ENCODE measurements at places on chromosomes 2 and 18.

DNA sequence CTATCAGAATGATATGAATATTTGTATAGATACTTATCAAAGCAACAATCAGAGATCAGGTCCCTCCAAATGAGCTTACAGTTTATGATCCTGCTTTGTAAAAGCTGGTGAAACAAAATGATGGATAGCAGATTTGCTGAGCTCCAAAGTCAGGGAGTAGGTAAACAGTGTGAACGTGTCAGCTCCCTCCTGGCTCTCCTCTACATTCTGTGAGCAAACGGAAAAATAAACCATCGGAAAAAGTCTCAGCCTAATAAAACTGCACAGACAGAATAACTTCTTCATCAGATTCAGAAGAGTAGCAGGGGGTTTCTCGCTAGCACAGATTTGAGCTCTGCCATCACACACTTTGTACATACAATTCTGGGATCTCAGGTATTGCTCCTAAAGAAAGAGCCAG is 51.3 kb downstream of the BCL11A start:
- no peak for DNase-seq

DNA sequence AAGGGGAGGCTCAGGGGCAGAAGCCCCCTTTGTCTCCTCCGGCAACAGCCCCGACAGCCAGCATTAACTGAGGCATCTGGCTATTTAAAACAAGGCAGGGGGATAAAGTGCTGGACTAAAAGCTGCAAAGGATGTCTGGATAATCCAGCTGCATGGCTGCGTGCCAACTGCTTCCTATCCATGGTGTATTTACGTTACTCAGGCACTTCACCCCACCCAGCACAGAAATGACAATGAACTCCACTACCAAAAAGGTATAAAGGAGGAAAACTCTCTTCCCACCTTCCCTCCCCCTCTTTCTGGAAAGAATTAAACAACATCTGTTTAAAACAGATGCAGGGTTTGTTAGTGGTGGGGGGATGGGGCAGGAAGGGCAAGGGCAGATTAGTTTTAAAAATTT is 82.5 kb downstream of the SPRED2 start:
- DNase-seq, result no peak

DNA sequence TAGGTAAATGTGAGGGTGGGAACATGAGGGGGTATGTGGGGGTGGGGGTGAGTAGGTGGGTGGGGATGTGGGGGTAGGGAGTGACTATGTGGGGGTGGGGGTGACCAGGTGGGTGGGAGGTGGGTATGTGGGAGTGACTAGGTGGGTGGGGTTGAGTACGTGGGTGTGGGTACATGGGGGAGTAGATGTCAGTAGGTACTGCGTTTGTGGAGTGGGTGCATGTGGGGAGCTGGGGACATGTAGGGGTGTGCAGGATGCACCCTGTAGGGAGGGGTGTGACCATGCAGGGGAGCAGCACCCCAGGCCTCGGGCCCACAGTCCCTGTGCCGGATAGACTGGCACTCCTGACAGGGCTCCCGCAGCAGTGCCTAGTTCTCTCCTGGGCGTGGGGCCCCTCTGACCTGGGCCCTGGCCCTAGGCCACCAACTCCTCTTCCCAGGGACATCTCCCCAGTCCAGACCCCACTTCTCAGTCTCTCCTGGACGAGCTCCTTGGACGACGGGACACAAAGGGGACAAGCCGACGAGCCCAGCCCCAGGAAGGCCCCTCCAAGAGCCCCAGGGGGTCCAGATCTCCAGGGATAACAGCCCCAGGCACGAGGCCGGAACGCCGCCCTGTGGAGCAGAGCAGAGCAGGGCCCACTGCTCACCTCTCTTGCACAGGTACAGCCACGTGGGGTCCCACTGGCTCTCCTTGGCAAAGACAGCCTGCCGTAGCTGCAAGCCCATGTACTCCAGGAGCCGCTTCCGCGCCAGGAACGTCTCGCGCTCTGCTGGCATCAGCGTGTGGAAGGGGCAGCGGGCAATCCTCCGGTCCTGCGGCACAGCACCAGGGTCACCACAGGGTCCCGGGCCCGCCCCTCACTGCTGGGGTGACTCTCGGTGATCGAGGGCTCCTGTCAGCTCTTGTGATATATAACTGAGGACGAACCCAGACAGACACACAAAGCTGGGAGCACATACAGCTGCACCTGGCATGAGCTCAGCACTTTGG is 58.2 kb downstream of the ANKMY1 start:
- peak; percentile 65 for DNase-seq

GRCh38 chr2:145835665-145836064 is 1315.7 kb upstream of the ZEB2 start:
- no peak for DNase-seq

DNA sequence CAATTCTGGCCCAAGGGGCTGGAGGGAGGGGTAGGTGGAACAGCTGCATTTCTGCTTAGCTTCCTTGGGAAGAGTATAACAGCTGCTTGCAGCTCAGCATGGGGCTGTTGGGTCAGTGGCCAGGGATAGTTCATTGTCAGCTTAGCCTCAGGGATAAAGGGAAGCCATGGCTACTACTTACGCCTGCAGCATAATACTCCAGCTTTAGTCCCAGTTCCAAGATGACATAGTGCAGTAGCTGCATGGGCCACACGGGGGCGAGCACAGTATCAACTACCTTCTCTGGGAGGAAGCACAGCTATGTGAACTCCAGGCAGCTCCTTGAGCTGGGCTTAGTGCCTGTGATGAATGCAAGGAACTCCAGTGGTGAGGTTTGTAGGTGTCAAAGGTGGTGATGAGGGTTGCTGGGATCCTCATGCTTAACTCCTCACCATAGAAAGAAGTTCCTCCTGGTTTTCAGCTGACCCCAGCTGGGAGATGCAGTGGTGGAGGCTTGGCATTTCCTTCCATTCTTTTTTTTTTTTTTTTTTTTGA is 35.4 kb upstream of the RHOB start:
- peak; percentile 86 for DNase-seq

GRCh38 chr2:197179744-197180498 is 130.7 kb downstream of the ANKRD44 start:
- peak; percentile 82 for DNase-seq

- DNase-seq, result no peak
Measured at GRCh38 chr2:157559061-157559460, 69.6 kb downstream of the ACVR1C start.

- DNase-seq, result no peak
Measured at GRCh38 chr2:151826737-151827157, 1.5 kb downstream of the ARL5A start.

GRCh38 chr18:48030616-48031480 is 100.4 kb upstream of the SMAD2 start:
- DNase-seq, result no peak

DNA sequence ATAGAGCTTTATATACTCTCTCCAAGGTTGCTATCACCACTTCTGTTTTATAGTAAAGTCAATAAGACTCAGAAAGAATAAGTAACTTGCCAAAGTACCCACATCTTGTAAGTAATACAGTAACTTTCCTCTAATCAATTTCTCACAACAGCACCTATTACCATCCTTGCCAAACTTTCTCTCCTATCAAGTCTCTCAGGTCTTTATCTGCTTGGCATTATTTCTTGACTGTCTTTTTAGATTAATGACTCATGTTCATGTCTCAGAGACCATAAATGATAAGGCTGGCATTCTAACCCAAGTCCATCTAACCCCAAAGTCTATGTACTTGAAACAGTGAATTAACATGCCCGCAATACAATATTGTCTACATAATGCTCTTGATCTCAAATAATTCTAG is 618.0 kb upstream of the ZEB2 start:
- DNase-seq, result no peak

GRCh38 chr2:204441316-204441715 is 104.0 kb upstream of the PARD3B start:
- no peak for DNase-seq

DNA sequence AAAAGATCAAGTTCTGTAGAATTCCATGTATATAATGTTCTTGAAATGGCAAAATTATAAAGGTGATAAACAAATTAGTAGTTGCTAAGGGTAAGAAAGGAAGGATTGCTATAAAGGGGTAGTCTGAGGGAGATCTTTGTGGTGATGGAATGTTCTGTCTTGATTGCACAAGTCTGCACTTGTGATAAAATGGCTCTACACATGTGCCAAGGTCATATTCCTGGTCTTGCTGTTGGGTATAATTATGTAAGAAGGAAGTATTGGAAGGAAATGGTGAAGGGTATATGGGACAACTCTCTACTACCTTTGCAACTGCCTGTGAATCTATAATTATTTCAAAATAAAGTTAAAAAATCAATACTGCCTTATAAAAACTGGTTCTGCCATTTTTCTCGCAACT is 15.3 kb downstream of the SGPP2 start:
- DNase-seq, result no peak

DNA sequence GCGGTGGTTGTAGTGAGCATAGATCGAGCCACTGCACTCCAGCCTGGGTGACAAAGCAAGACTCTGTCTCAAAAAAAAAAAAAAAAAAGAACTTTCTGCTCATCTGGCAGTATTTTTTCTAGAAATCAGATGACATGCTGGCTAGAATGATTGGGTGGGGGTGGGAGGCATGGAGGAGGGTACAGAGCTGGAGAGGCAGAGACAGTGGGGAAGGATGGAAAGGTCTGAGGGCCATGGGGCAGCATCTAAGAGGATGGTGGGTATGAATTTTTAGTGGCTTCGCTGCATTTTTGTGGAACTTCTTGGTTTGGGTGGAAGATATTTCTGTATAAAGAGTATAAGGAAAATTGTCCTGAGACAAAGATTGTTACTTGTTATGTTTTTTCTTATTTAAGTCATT is 23.3 kb downstream of the ARMC9 start:
- DNase-seq, result no peak

DNA sequence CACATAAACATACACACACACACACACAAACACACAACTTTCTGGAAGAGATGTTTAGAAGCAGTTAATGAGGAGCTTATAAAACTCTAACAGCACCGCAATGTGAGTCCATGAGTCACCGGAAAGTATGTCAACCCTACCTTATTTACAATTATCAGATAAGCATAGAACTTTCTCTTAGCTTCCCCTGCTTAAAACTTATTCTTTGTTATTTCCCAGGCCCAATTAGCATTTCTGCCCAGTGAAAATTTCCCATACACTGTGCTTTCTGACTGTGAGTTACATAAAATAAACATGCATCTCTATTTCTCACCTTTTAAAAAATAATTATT is 737.6 kb downstream of the LRP1B start:
- DNase-seq, result no peak

DNA sequence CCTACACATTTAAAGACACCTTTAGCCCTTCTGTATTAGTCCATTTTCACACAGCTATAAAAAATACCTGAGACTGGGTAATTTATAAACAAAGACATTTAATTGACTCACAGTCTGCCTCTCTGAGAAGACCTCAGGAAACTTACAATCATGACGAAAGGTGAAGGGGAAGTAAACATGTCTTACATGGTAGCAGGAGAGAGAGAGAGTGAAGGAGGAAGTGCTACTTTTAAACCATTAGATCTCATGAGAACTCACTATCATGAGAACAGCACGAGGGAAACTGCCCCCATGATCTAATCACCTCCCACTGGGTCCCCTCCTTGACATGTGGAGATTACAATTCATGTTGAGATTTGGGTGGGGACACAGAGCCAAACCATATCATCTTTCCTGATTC is 946.6 kb downstream of the SLC4A3 start:
- no peak for DNase-seq

DNA sequence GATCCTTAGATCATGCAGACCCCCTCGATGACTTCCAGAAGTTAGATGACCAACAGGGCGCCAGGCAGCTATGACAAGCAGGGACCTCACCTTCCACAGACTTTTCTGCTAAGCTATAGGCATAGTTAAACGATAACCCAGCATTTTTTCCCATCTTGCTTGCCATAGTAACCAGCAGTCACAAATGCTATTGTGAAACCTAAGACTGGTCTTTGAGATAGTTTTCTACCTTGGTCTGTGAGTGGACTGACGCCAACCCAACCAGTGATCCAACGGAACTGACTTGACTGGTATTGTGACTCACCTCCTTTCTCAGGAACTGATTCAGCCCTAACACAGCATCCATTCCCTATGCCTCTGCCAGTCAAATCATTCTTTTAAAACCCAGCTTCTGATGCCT is 361.2 kb downstream of the LRRTM4 start:
- DNase-seq, result no peak

DNA sequence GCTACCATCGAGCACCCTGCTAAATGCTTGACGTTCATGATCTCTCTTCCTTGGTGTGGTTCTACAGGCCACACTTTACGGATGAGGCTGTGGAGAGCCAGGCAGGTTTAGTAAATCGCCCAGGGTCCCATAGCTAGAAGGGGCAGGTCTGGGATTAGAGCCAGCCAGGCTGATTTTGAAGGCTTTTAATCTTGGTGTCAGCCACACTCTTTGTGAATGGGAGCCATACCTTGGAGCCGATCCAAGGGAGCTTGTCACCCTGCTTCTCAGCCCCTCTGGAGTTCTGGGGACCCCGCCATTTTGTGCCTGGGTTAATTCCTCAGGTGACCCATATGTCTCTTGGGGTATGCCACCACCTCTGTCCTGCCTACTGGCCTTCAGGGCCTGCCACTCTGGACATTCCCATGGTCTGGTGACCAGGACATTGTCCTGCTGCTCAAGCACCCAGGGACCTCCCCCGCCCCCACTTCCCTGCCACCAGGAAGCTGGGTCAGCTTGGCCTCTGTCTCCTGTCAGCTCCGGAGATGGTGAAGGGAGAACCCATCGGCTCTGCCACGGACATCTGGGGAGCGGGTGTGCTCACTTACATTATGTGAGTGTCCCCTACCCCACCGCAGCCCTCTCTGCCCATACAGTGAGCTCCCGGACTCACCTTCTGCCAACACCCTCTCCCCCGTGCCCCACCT is 7.3 kb upstream of the GMPPA start:
- no peak for DNase-seq

- no peak for DNase-seq
Measured at GRCh38 chr18:48609820-48610815, 71.3 kb downstream of the CTIF start.

- DNase-seq, result no peak
Measured at GRCh38 chr18:41887100-41887499, 67.9 kb upstream of the PIK3C3 start.

- no peak for DNase-seq
Measured at GRCh38 chr2:147649286-147649685, 195.5 kb upstream of the ACVR2A start.

DNA sequence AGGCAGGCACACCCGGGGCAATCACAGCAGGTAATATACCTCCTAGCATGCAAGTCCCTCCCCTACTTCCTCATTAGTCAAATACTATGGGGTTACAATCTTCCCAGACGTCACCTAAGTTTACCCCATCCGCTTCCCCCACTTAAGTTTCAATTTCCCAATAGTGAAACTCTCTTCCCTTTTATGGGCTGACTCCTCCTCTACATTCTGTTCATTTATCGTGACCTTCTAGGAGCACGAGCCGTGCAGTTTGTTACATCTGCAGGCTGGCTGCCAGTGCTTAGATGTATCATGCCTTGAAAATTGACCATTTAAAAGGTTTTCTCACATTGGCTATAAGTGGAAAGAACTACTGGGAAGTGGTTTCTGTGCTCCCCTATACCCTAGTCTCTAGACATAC is 1357.8 kb upstream of the CRIM1 start:
- DNase-seq, result no peak

DNA sequence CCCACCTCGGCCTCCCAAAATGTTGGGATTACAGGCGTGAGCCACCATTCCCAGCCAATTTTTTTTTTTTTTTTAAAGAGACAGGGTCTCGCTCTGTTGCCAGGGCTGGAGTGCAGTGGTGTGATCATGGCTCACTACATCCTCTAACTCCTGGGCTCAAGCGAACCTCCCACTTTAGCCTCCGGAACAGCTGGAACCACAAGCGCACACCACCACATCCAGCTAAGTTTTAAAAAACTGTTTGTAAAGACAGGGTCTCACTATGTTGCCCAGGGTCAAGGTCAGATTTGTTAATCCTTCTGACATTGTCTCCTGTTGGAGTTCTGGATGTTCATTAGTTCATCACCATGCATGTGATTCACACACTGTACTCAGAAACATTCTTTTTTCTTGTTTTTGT is 149.9 kb downstream of the TGIF1 start:
- no peak for DNase-seq
